ENCODE measurements at places on chromosomes 1 and 21.
A peak's percentile ranks its signal among the peaks of the same experiment; 100 is the strongest.

DNA sequence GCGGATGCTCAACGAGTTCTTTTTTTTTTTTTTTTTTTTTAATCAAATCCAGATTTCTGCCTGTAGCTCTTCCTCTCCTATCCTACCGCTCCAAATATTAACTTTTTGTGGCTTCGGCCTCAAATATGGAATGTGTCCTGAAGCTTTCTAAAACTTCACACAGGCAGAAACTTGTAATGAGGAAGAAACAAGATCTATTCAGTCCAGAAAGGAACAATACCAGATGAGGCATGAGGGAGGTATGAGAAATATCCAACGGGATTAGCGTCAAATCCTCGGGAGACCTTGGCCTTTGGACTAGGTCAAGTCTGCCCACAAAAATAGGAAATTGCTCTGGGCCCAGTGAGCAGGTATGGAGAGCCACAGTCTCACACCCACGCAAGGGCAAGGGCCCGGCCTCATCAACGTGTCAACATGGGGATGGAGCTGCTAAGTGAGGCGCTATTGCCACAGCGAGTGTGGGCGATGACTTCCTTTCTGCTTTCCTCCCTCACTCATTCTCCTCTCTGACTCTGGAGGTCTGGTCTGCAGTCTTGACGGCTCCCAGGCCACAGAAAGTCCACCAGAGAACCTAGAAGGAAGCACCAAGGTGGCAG lies 66.6 kb downstream of the BCAR3 start:
- DNase-seq = no peak

GRCh38 chr1:8158995-8159394 lies 132.9 kb upstream of the ERRFI1 start:
- no peak for DNase-seq

- DNase-seq = no peak
Measured at GRCh38 chr21:35058058-35058457, 9.0 kb upstream of the RUNX1 start.

GRCh38 chr21:34817821-34818661 lies 149.2 kb downstream of the CLIC6 start:
- no peak for DNase-seq

DNA sequence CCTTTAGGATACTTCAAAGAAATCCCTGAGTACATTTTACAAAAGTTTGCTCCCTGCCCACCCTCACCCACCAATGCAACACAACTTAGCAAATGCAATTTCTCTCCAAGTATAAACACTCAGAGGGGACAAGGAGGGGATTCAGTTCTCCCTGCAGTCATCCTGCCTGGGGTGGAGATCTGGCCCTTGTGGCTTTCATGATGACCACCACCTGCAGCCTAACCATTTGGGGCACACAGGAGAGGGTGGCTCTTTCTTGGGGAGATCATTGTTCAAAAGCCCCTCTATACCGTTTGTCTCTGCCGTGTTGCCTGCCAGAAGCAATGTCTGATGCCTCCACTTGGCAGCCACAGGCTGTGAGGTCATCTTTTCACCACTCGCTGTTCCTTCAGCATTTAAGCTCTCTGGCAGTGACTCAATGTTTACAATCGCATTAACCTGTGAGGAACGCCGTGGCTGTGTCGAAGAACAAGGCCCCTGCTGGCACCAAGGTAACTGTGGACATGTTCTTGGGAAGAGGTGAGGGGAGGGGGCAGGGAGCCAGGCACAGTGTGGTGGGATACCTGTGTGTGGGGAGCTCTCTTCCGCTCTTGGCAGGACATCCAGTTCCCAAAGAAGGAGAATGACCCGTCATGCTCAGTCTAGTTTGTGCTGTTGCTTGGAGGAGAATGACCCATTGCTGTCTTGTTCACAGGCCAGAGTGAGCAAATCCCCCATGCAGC lies 103.9 kb upstream of the DUSP10 start:
- no peak for DNase-seq

DNA sequence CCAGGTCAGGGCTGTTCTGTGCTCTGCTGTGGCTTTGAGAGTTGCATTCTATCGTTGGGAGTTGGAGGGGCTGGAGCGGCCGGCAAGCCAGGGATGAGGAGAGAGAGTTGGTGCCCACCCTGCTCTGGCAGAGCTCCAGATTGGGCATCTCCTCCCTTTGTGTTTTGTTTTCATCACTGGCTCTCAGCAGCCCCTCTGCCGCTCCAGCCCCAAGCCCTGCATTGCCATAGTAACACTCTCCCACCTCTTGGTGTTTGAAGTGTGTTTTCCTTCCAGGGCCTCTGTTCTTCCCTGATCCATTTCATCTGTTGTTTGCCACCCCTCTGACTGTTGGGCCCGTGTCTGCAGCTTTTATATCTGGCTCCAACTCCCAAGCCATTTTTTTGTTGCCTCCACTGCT lies 152.7 kb downstream of the URB2 start:
- DNase-seq = no peak

- no peak for DNase-seq
Measured at GRCh38 chr1:30446095-30446494, 277.3 kb downstream of the MATN1 start.

GRCh38 chr1:44300852-44301251 lies 54.2 kb downstream of the ERI3 start:
- no peak for DNase-seq

- no peak for DNase-seq
Measured at GRCh38 chr1:19735440-19736127, 64.1 kb downstream of the TMCO4 start.

DNA sequence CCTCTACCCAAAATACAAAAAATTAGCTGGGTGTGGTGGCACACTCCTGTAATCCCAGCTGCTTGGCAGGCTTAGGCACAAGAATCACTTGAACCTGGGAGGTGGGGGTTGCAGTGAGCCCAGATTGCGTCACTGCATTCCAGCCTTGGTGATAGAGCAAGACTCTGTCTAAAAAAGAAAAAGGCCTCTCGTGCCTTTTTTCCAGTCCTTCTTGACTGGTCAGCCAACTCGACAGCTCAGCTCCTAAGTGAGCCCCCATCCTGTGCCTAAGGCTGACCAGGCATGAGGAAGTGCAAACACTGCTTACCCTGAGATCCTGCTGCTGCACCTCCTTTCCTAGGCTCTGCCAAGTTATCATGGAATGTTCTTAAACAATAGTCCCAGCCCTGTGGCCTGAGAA lies 10.1 kb upstream of the PROK1 start:
- DNase-seq = no peak

GRCh38 chr21:38488640-38489270 lies 9.5 kb downstream of the ERG start:
- DNase-seq = no peak

GRCh38 chr1:78035121-78035520 lies 10.6 kb upstream of the GIPC2 start:
- DNase-seq = no peak

GRCh38 chr21:42758721-42759593 lies 105.5 kb downstream of the PDE9A start:
- DNase-seq = no peak

GRCh38 chr1:153651771-153652170 lies 6.7 kb upstream of the SNAPIN start:
- DNase-seq = no peak

GRCh38 chr1:9490605-9491339 lies 48.5 kb upstream of the SLC25A33 start:
- DNase-seq = peak; percentile 56

DNA sequence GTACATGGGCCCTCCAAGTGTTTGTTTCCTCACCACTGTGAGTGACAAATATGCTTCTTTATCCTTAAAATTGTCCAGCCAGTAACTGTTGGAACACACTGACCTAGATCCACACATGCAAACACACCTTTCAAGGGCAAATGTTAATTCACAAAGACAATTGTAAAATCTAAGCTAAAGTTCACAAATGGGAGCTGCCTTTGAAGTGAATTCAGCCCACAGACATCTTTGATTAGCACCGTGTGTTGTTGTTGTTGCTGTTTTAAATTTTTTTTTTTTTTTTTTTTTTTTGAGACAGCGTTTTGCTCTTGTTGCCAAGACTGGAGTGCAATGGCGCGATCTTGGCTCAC lies 52.3 kb upstream of the SLC16A1 start:
- DNase-seq = no peak

- DNase-seq = peak; percentile 52
Measured at GRCh38 chr1:71049951-71050598, 2.5 kb upstream of the PTGER3 start.

GRCh38 chr21:26280775-26281174 lies 110.2 kb upstream of the APP start:
- DNase-seq = no peak

- DNase-seq = no peak
Measured at GRCh38 chr1:67368046-67368514, 60.4 kb downstream of the IL12RB2 start.

DNA sequence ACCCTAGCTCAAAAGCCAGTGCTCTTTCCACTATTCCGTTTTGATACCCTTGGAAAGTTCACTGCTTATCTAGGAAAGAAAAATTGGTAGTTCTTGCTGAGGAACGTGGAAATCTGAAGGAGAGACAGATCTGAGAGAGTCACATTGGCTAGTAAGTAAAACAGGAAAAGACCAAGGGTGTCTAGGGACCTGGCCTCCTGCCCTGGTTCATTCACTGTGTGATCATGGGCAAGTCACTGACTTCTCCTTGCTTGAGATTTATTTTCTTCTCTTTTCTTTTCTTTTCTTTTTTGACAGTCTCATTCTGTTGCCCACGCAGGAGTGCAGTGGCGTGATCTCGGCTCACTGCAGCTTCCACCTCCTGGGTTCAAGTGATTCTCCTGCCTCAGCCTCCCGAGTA lies 90.8 kb downstream of the NFIA start:
- no peak for DNase-seq

DNA sequence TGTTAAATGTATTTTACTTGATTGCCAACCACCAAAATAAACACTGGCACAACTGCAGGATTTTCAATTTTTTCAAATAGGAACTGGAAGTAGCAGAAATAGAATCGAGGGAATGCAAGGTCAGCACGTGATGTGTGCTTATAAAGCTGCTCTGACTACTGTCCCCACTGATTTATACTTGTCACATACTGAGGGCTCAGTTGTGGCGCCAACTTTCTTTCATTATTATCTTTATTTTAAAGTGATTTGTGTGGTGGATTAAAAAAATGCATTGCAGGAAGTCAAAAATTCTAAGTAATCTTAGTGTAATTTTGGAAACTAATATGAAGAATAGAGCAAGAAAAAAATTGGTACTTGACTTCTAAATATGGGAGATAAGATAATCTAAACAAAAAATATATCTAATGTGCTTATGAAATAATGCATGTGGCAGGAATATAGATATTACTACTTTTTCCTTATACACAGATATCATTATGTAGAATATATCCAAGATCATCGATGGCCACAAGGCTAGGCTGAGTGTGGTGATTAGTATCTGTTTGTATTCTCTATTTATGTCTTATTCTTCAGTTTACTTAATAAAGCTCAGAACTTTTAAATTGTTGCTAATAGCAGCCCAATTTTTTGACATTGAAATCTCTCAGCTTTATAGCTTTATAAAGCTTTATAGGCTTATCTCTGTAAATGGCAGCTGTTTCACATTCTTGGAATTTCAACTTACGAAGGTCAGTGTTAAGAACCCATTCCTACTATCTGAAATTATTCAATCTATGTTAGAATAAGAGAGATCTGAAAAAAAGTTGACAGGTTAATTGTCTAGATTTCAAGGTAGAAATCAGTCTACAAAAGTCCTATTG lies 404.5 kb upstream of the ADAMTS5 start:
- DNase-seq = no peak

DNA sequence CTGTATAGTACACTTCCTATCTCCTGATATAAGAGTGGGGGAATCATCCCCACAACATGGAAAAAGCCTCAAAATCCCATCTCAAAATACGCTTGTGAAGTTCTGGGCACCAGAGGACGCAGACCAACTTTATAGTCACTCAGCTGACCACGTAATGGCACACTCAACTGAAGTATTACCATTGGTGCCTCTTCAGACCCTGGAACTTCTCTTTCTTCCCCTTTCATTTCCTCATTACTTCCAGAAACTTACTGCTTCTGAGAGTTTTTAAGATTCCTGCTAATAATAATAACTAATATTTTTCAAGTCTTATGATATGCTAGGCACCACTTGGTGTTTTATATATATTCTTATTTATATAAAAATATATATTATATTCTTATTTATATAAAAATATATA lies 202.6 kb downstream of the PTPRC start:
- DNase-seq = no peak

DNA sequence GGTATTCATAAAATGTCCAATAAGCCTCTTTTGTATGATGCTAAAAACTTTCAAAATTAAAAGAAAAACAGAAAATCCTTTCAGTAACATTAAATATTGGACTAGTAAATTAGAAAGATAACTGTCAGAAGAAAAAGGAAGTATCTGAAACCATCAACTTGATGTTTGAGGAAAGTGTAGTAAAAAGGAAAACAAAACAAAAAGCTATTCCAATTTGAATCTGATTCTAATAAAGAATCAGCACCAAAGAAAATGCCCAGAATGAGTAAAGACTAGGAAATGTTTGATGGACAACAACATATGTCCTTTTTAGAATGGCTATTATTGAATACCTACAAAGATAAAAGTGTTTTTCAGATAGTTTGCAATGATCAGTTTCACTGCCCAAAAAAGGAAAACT lies 79.9 kb upstream of the RBM34 start:
- DNase-seq = no peak

DNA sequence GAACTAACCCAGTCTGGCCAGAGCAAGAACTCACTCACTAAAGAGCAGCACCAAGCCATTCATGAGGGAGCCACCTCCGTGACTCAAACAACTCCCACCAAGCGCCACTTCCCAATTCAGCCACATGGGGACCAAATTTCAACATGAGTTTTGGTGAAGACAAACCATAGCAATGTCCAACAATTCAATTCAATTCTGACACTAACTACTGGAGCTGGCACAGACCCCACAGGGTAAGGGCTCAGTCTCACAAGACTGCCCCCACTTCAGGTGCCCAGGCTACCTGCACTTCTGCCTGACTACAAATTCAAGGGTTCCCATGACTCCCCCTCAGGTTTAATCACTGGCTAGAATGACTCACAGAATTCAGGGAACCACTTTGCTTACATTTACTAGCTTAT lies 48.8 kb upstream of the RAP1A start:
- peak; percentile 65 for DNase-seq

GRCh38 chr1:27556781-27557595 lies 47.0 kb downstream of the AHDC1 start:
- DNase-seq = peak; percentile 96

- no peak for DNase-seq
Measured at GRCh38 chr1:214808845-214809460, 206.0 kb downstream of the CENPF start.

DNA sequence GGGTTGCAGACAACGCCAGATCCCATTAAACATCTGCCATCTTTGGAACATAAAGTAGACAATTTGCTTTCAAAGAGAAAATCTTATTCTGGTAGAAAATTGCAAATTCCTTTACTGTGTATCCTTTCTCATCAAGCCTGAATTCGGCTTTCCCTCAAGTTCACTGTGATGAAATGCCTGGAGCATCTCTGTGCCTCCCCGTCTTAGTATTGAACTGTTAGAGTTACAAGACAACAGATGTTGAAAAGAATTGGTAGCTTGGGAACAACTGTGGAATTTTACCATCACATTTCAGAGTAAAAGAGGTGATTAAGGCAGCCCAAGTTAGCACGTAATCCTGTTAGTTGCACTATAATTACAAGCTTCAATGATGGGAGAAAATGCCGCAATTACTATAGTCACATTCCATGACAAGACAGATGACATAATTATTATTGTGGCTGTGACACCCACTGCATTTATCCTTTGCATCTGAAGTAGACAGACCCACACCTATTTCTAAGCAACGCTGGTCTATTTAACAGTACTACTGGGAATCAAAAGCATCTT lies 54.4 kb upstream of the B3GALNT2 start:
- no peak for DNase-seq
